Activated CD4-positive, alpha-beta memory T cell treated with anti-CD3 and anti-CD28 coated beads for 36 hours (primary cell): ENCODE measurements at places on chromosomes 4 and X. TPM values are rescaled to one million over a fixed set of nuclear protein-coding genes. Genes with fewer than 3 reads are reported as not detected.

GRCh38 chr4:127623797-127624083 lies 9.0 kb upstream of the INTU start:
- DNase-seq, result no peak

DNA sequence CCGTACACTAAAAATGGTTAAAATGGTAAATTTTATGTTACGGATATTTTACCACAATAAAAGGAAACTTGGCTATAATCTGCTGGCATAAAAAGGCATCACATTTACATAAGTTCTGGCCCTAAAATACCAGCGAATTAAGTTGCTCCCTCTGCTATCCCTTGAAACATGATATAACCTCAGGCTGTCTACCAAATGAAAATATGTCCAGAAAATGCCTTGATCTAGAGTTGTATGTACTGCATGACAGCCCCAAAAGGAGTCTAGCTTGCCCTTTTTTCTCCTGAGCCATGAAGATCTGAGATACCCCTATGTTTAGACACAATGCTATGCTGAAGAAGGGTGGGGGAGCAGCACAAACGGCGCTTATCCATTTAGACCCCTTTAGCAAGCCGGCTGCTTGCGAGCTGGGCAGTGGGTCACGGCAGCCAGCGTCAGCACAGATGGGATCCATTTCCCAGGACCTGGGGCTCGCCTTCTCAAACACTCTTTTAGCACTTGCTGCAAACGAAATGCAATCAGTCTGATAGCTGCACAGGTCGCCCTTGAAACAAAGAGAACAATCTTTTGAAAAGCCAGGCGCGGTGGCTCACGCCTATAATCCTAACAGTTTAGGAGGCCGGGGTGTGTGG lies 77.0 kb downstream of the AFAP1 start:
- no peak for DNase-seq

- DNase-seq, result no peak
Measured at GRCh38 chr4:57044996-57045395, 65.2 kb downstream of the IGFBP7 start.

Gene F11
- total RNA-seq, result not detected

DNA sequence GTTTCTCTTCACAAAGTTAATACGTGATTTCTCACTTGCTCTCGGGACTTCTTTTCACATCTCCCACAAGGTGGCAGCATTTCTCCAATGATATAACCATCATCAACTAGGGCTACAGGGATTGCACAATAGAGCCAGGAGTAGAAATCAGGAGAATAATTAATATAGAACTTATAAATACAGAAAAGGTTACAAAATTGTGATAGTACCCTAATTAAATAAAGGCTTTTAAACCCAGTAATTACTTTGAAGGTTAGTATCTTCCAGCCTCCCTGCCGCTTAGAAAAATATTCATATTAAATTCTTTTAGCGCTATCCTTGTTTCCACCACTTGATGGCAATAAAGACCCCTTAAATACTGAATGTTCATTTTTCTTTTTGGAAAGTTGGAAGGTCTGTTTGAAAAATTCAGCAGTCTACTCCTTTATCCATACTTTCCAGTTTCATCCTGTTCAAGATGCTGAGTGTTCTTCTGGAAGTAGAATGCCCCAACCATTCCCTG lies 65.8 kb downstream of the RASGEF1B start:
- peak; percentile 13 for DNase-seq

- no peak for DNase-seq
Measured at GRCh38 chr4:55348466-55348865, 2.4 kb downstream of the SRD5A3 start.

Gene BST1
- total RNA-seq, result 0.67 TPM

Gene IQSEC2
- total RNA-seq, result 0.39 TPM

GRCh38 chrX:16654093-16654492 lies 4.1 kb downstream of the S100G start:
- DNase-seq, result no peak

Gene PTTG2
- not detected for total RNA-seq

Gene WDR17
- 1.2 TPM for total RNA-seq

DNA sequence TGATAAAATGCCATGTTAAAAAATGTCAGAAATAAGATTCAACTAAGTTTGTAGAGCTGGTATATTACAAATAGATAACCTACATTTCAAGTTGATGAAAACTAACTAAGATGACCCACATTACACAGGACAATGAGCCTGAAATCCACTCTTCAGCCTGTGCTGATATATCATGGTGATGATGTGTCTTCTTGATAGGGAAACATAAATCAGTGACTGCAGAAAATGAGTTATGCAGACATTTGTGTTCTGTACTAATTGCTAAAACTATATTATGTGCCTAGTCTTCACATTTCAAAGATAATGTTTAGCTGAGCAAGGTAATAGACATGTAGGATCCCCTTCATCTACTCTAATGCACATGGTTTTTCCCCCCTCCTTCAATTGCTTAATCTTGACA lies 331.6 kb upstream of the F9 start:
- no peak for DNase-seq

Gene CXorf65
- total RNA-seq, result 12.0 TPM

GRCh38 chr4:89287945-89288344 lies 19.7 kb downstream of the GPRIN3 start:
- DNase-seq, result no peak
